Mononuclear cell (primary cell): ENCODE measurements at places on chromosomes 7 and 10. TPM values are rescaled to one million over a fixed set of nuclear protein-coding genes. Genes with fewer than 3 reads are reported as not detected.

The APBB1IP gene
- total RNA-seq: 38.0 TPM

The LIPK gene
- not detected for total RNA-seq

The COPS6 gene
- total RNA-seq: 18.4 TPM

The NAT16 gene
- total RNA-seq: not detected

The GDF2 gene
- total RNA-seq: not detected

The SLC16A12 gene
- total RNA-seq: not detected

The RTKN2 gene
- total RNA-seq: 9.8 TPM
